ENCODE measurements at places on chromosomes 1 and 21.

- DNase-seq: no peak
Observed at GRCh38 chr1:211830055-211830327, 572 bp downstream of the LPGAT1 start.

DNA sequence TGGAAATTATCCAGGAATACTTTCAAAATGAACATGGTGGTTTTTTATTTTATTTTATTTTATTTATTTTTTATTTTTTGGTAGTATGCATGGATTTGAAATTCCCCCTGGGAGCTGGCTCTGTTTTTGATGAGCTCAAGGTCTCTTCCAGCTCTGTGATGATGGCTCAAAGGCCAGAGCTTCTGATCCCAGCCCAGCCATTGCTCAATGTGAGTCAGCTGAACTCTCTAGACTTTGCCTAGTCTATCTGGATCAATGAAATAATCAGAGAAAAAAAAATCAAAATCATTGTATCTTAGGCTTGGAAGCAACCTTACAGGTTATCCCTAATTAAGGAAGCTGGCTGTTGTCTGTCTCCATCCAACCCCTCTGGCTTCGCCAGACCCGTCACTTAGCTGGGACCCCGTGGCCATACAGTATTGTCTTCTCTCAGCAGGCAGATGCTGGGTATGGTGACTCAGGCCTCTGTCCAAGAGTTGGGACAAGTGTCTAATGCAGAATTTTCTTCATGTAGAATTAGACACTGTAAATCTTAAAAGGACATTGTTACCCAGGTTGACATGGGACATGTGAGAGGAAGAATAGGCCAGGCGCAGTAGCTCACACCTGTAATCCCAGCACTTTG, 90.2 kb upstream of the LPGAT1 start:
- no peak for DNase-seq

- DNase-seq: no peak
Observed at GRCh38 chr1:89927049-89927448, 67.9 kb upstream of the ZNF326 start.

GRCh38 chr1:19846338-19846737, 31.3 kb upstream of the RNF186 start:
- DNase-seq: no peak

GRCh38 chr1:216216305-216216704, 206.9 kb downstream of the USH2A start:
- no peak for DNase-seq

DNA sequence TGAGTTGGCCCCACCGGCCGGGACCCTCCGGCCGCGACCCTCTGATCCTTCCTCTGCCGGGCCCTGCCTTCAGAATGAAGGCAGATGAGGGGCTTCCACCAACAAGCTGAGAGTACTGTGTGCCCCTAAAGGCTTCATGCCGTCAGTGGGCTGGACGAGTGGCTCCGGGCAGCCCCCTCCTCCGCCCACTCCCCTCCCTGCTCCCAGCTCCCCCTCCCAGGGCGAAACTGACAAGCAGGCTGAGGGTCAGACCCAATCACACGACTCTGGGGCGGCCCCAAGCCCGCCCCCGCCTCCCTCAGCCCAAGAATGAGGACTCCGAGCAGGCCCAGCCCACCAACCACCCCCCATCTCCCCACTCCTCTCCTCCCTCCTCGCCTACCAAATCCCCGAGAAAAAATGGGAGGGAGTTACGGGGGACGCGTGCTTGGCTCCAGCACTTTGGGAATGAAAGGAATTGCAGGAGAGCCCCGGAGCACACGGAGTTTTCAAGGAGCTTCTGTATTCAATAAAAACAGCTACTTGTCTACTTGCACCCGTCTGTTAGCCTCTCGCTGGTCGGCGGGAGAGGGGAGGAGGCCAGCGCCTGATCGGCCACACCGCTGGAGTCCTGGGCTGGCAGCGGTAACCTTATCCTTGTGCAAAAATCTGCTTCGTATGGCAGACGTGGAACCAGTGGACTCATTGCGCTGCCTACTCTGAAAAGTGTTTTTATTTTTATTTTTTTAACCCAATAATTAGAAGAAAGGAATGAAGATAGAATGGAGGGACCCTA, at the start of gene COL11A1:
Gene COL11A1, minus strand, starts transcription at position 147 of the 775 bp plus-strand sequence. CDS start 344 bp downstream, outside the sequence.
- no peak for DNase-seq

- DNase-seq: peak; percentile 59
Observed at GRCh38 chr1:21216835-21217811, 40.4 kb upstream of the EIF4G3 start.

DNA sequence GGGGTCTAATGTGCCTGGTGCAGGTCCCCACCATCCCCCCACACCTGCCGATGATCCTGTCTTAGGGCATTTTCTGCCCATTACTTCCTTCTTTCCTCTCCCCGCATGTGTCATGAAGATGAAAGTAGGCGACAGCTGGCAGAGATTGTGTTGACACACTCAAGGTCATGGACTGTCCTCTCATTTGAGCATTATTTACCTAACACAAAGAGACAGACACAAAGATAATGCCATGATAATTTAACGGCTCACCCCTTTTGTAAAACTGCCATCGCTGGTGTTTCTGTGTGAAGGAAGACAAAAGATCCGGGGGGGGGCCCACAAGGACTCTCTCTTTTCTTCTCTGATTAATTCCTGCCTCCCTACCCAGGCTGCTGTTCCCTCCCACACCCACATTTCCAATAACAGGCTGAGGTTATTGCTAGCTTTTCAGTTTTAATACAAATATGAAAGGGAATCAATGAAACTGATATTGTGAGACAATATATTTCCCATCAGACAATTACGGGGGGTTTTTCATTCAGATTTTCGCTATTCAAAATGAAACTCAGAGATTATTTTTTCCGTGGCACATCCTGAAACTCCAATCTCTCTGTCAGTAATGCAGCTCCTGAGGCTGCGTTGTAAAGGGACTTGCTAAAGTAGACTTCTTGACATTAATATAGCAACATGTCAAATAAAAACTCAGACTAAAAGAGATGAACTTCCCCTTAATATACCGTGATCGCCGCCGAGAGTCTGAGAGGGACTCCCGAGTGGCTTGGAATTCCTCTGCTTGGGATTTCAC, 561.1 kb downstream of the NPHP4 start:
- no peak for DNase-seq

DNA sequence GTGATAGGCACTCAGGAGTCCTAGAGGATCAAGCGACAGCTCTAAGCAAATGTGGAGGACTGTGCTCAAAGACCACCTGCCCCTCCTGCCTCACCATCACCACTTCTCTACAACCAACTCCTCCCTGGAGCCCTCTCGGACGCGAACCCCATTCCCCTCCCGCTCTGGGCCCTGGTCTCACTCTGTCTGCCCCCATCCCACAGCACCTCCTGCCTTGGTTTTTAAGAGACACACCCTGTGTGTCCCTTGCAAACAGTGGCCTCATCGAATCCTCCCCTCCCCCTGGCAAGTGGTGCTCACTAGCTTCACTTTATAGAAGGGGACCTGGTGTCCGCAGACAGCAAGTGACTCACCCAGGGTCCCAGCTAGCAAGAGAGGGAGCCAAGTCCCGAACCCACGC, 28.8 kb downstream of the EPHA8 start:
- no peak for DNase-seq

DNA sequence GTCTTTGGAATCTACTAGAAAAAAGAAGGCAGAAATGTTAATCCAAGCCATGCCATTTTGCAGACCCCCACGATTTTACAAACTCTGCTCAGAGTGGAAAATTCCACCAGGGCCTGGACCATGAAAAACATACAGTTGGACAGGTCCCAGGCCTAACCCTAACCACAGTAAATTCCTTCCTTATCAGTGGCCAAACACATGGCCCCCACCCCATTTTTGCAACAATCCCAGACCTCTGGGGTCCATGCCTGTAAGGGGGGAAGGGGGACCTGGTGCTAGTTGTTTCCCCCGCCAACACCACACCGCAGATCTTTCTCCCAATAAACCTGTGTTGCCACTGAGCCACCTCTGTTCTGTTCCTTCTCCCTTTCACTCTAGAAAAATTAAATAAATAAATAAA, 1352.7 kb downstream of the AMY1C start:
- no peak for DNase-seq

DNA sequence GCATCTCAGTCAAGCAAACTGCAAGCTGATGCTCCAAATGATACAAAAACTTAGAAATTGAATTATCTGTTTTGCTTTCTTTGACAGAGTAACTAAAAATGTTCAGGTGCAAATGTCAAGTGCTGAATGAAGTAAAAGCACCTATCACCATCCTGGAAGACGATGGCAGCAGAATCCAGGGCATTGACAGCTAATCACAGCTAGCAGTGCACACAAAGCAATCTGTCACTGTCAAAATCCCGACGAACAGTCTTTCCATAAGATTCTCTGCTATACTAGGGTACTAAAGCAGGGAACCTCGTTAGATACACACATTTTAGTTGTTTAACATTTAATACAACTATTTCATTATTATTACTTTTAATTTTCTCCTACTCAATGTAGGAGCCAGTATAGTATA, 233.3 kb downstream of the BRINP3 start:
- DNase-seq: no peak

DNA sequence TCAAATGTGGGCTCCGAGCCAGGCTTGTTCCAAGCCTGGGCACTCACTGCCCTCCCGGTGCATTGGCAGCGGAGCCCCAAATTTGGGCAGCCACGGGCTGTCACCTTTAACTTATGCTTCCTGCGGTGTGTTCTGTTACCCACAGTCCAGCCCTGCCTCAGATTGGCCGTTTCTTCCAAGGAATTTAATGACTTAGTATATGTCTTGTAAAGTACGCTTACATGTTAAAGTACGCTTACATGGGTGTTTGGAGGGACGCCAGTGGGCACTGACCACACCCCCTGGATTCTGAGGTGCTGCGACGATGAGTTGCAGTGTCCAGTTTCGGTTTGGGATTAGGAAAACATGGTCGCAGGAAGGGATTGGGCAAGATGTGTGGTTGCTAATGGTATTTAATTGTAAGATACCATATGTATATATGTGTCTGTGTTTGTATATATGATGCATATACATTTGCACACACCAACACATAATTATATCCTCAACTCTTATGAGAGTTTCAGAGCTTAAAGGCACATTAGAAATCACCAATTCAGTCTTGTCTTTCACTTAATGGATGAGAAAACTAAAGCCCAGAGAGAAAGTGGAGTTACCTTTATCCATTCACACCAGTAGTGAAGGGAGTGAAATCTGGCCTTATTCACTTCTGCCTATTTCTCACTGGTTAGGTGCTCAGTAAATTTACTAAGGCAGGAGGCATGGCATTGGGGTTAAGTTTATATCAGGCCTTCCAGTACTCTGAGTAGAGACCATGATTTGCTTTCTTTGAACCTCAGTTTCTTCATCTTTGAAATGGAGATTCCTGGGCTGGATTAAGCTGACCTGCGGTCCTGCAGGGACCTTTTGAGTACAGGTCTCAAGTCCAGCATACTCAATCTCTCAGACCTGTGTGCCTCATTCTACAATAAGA, 1.0 kb downstream of the SMYD2 start:
- DNase-seq: no peak

- DNase-seq: no peak
Observed at GRCh38 chr1:5660141-5660935, 331.9 kb downstream of the NPHP4 start.

DNA sequence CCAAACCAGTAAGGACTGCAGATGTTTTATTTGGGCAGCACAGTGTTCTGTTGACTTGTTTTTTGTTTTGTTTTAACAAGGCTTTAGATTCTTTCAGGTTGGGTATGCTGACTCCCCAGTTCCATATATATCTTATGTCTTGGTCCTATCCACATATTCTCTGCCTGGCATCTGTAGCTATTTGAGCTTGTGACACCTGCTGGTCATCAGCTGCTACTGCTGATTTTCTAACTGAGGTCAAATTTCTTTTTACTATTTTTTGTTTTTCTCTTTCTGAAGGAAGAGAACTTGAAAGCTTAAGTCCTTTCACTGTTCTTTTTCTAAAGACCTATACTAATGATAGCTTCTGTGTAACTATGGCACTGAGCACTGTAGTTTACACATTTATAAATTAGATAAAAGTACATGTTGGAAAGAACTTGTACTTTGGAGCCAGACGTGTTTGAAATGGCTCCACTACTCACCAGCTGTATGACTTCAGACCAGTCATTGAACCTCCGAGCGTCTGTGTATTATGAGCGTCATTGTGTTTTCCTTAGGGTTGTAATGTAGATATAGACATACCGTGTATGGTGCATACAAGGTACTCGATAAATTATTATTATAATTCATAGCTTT, 109.4 kb downstream of the NRDC start:
- DNase-seq: no peak

DNA sequence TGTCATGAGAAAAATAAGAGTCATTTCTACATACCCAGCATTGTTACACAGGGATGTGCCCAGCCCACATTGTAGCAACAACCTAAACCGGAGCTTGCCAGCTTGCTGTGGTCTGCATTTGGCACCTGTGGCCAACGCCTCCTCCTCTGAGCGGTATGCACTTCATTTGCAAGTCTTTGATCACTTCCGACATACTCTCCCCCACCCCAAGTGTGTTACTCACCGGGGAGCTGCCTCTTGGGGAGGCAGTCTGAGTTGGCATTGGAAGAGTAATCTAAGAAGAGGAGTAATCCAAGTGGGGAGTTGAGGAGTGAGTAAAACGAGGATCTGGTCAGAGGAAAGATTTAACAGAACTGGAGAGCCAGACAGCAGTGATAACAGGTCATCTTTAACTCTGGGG, 3.8 kb downstream of the BCL9 start:
- DNase-seq: peak; percentile 79

- DNase-seq: no peak
Observed at GRCh38 chr1:159066108-159066507, 10.5 kb downstream of the AIM2 start.

DNA sequence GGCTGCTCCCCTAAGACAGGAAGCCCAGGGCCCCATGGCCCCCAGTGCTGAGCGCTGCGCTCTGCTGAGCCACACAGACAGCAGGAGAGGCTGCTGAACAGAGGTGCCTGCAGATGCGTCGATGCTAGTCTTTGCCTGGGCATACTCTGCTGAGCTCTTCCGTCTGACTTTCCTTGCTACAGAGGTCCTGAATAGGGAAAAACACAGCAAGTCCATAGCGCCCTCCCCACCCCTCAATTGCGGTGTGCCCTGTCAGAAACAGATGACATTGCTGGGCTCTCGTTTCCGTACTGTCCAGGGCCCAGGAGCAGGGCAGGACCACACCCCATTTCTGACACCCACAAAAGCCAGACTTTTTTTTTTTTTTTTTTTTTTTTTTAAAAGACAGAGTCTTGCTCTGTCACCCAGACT, 252.5 kb downstream of the SDCCAG8 start:
- no peak for DNase-seq

GRCh38 chr1:87307306-87307705, 21.4 kb upstream of the LMO4 start:
- no peak for DNase-seq

- DNase-seq: no peak
Observed at GRCh38 chr1:216325336-216325735, 97.9 kb downstream of the USH2A start.

- no peak for DNase-seq
Observed at GRCh38 chr1:54378874-54379554, 27.2 kb downstream of the SSBP3 start.

Measured in stimulated activated CD4-positive, alpha-beta T cell treated with anti-CD3 and anti-CD28 coated beads, Interleukin-1b, Interleukin-23, amount 100 ng/mL, for 4 hours (primary cell).